Mesothelial cell of epicardium (in vitro differentiated cells): ENCODE measurements at places on chromosomes 5 and 9. TPM values are rescaled to one million over a fixed set of nuclear protein-coding genes. Genes with fewer than 3 reads are reported as not detected.

DNA sequence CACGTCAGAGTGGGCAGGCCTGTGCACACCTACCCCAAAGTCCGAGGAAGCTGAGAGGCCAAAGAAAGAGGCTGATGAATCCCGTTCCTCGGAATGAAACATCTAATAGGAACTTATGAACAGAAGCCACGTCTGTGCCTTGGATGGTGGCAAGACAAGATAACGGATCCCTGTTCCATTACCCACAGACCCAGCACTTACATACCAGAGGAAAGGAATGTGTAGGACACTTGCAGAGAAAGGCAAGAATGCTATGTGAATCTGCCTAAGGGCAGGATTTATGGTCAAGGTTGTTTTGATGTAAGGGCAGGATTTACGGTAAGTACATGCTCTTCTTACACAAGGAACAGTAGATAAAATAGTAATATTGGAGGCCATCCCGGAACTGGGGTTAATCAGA lies 93.2 kb downstream of the WDR41 start:
- H3K27me3 ChIP-seq: no peaks in the 10 kb centered on the region
- peaks cover 36% of the 10 kb centered on the region for H3K4me1 ChIP-seq
- H3K4me3 ChIP-seq: no peak overlapping the region
- H3K36me3 ChIP-seq: no peaks in the 10 kb centered on the region
- no peak for DNase-seq

- no peaks in the 10 kb centered on the region for H3K27me3 ChIP-seq
- DNase-seq: no peak
- H3K4me1 ChIP-seq: peaks cover 21% of the 10 kb centered on the region
- H3K36me3 ChIP-seq: peaks cover 3% of the 10 kb centered on the region
Observed at GRCh38 chr9:126439402-126439765, 112.8 kb downstream of the MVB12B start.

DNA sequence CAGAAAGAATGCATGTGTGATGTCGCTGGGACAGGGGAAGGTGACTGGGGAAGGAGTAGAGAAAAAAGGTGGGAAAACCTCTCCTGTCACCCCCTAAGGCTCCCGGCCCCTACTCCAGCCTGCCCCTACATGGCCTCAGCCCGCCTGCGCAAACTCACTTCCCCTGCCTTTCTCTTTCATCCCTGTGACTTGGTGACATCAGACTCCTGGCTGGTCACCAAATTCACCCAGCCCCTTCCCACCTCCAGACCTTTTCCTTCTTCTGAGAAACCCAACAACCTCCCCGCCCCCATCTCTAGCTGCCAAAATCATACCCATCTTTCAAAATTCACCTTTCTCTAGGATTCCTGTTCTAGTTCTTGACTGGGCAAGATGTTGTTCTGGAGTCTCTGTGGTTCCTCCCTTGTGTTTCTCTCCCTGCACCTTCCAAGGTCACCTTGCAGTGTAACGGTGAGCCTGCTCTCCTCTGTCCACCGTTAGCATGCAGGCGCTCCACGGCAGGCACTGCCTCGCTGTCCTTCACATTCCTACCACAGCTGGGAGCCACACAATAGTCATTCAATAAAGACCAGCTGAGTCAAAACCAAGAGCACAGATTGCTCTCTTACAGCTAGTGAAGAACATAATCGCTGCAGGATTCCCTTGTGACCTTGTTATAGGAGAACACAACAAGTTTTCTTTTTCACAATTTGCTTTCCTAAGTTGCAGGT lies 134.5 kb downstream of the FANCC start:
- no peak for DNase-seq
- no peak overlapping the region for H3K4me3 ChIP-seq
- no peaks in the 10 kb centered on the region for H3K27me3 ChIP-seq
- H3K36me3 ChIP-seq: no peaks in the 10 kb centered on the region
- H3K4me1 ChIP-seq: peaks cover 7% of the 10 kb centered on the region

- H3K27me3 ChIP-seq: no peaks in the 10 kb centered on the region
- H3K4me1 ChIP-seq: peaks cover 7% of the 10 kb centered on the region
- H3K4me3 ChIP-seq: no peak overlapping the region
- H3K36me3 ChIP-seq: no peaks in the 10 kb centered on the region
- H3K27ac ChIP-seq: no peak overlapping the region
Observed at GRCh38 chr5:162410365-162410764, 342.8 kb downstream of the GABRG2 start.

GRCh38 chr9:123232332-123232731 lies 36.1 kb downstream of the STRBP start:
- peaks cover 4% of the 10 kb centered on the region for H3K27me3 ChIP-seq
- peaks cover 33% of the 10 kb centered on the region for H3K4me1 ChIP-seq
- no peak overlapping the region for H3K4me3 ChIP-seq
- peaks cover 1% of the 10 kb centered on the region for H3K36me3 ChIP-seq
- H3K27ac ChIP-seq: peak overlapping the region; percentile 58
- DNase-seq: no peak

DNA sequence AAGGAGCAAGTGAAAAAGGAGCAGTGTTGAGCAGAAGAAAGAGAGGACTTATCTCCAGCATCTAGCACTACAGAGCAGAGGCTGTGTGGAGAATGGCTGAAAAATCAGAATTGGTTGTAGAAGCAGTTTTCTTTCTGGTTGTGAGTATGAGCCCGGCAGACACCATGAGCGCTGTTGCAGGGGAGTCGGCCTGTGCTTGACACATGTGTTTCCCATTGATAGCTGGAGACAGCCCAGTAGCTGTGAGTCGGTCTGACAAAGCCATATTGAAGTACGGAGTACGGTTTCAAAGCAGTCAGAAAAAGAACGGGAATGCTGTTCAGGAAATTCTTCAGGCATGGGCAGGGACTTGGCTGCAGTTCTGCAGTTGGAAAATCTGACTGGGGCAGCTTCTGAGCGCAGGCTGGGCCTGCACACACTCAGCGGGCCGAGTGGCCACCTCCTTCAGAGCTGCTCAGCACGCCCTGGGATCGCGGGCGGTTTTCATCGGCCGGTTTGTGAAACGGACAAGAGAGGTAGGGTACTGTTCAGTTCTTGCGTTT lies at the start of gene SGCD:
SGCD (plus strand) TSS at position 447 of the 542 bp plus-strand sequence.
- H3K27me3 ChIP-seq: peaks cover 9% of the 10 kb centered on the region
- peaks cover 19% of the 10 kb centered on the region for H3K4me1 ChIP-seq
- no peaks in the 10 kb centered on the region for H3K36me3 ChIP-seq
- H3K4me3 ChIP-seq: peak within 1 kb of the TSS; percentile 64
- peak; percentile 51 for DNase-seq

DNA sequence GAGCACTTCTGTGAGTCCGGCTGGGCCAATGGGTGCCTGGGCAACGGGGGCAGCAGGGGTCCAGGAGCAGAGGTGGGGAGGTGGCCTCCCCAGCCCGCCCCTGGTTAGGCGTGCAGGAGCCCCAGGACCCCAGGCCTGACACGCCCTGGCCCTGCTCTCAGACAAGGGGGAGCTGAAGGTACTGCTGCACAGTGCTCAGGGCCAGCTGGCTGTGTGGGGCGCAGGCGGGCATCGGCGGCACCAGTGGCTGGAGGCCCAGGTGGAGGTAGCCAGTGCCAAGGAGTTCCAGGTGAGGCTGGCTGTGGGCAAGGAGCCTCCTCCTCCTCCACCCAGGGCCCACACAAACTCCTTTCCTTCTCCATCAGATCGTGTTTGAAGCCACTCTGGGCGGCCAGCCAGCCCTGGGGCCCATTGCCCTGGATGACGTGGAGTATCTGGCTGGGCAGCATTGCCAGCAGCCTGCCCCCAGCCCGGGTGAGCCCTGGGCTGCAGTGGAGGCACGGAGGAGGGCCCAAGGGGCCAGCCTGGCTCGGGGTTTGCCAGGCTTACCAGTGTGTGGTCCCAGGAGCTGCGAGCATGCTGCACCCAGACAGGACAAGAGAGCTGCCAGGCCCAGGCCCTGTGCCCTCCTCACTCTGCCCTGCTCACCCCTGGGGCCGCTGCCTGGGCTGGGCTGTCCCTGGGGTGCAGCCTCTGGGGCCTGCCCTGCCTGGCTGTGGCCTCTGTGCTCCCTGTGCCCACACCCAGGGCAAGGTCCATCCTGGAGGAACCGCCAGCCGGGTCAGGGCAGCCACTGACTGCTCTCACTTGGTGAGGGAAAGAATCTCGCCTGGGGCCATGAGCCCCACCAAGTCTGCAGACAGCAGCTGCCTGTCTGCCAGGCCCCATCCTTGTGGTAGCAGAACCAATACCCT lies 7.0 kb downstream of the MAMDC4 start:
- no peaks in the 10 kb centered on the region for H3K27me3 ChIP-seq
- no peaks in the 10 kb centered on the region for H3K4me1 ChIP-seq
- H3K36me3 ChIP-seq: peaks cover 4% of the 10 kb centered on the region
- DNase-seq: peak; percentile 14
- no peak overlapping the region for H3K4me3 ChIP-seq

DNA sequence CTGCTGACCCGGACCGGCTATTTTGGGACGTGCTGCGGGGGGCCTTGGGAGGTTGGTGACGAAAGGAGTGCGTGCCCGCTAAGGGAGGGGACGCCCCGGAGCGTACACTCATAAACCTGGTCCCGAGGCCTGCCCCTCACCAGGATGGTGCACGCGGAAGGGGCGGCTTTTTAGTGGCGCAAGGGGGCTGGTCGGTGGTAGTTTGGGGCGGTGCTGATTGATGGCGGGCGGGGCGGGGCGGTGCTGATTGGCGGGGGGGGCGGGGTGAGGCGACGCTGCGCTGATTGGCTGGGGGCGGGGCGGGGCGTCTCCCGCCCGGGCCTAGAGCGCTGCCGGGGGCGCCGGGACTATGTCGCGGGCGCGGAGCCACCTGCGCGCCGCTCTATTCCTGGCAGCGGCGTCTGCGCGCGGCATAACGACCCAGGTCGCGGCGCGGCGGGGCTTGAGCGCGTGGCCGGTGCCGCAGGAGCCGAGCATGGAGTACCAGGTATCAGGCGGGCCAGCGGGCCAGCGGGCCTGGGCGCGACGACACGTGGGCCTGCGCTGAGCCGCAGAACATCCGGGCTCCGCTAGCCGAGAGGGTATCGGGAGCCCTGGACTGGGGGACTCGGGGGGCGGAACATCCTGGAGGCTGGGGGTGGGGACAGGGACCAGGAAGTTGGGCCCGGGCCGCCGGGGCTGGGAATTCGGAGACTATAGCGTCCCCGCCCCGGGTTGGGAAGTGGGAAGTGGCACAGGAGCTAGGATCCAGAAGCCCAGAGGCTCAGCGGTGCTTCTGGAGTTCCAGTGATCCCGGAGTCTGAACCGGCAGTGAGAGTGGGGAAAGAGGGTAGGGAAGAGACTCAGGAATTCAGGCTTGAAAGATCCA lies at the start of gene FPGS:
FPGS (plus strand) TSS at position 307 of the 868 bp plus-strand sequence; CDS start at position 350, 43 bp downstream.
- DNase-seq: peak; percentile 68
- H3K27me3 ChIP-seq: no peaks in the 10 kb centered on the region
- H3K36me3 ChIP-seq: peaks cover 8% of the 10 kb centered on the region
- peaks cover 14% of the 10 kb centered on the region for H3K4me1 ChIP-seq

- H3K27ac ChIP-seq: no peak overlapping the region
- H3K36me3 ChIP-seq: no peaks in the 10 kb centered on the region
- no peaks in the 10 kb centered on the region for H3K27me3 ChIP-seq
- peaks cover 69% of the 10 kb centered on the region for H3K4me1 ChIP-seq
- H3K4me3 ChIP-seq: no peak overlapping the region
Observed at GRCh38 chr5:41785061-41785460, 85.2 kb downstream of the OXCT1 start.

DNA sequence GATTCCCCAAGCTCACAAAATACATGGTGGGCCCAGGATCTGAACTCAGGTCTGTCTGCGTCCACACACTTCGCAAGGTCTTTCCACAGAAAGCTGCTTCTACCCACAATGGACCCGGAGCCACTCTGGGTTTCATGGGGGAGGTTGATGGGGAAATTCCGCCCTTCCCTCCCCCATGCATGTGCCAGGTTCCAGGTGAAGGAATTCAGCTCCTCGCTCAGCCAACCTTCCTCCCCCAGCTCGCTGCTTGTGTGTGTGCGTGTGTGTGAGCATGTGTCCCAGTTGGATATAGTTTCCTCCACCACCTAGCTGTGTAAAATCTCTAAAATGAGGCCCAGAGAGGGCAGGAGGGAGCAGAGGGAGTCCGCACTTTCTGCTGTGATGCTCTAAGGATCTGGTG lies 1.0 kb downstream of the PTGS1 start:
- no peaks in the 10 kb centered on the region for H3K36me3 ChIP-seq
- no peak overlapping the region for H3K4me3 ChIP-seq
- no peak overlapping the region for H3K27ac ChIP-seq

DNA sequence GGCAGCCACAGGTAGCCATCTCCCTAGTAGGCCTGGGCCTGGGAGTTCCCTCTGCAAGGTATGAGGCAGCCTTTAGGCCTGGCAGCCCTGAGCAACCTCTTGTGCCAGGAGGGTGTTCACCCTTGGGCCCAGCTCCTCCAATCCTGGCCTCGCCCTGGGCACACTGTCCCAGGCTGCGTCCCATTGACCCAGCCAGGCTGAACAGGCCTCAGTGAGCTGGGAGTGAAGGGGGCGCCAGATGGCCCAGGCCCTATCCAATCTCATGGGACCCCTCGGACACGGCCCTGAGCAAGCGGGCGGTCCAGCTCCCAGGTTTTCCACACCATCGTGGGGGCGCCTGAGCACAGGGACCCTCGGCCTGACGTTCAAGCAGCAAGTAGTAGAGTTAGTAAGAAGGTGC lies 14.5 kb downstream of the SH3GLB2 start:
- peaks cover 13% of the 10 kb centered on the region for H3K36me3 ChIP-seq
- H3K4me3 ChIP-seq: no peak overlapping the region
- no peak overlapping the region for H3K27ac ChIP-seq
- H3K27me3 ChIP-seq: no peaks in the 10 kb centered on the region

DNA sequence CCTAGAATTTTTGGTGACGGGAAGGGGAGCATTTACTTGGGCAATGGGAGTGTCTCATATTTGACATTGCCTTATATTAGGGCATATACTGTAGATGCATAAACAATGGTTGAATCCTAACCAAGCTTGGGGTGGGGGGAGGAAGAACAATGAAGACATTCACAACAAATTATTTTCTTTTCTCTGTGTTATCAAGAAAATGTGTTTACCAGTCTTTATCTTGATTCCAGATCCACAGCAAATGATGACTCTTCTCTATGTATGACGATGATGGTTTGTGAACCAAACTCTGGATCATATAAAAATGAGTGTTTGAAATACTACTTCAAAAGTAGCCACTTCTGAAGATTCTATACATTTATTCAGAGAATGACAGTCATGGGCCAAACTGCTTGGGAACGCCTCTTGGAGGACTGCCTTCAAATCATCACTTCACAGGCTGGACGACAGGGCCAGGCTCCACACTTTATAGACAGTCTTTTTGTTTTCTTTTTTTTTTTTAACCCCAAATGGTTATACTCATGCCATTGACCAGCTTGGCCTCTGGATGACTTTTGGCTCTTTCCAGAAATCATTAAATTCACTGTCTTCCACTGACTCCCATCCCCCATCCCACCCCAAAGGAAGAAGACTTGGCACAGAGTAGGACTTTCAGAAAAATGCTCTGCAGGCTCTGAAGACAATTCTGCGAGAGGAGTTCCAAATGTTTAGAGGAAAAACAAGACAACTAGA lies 123.8 kb upstream of the LIFR start:
- H3K27ac ChIP-seq: no peak overlapping the region
- no peaks in the 10 kb centered on the region for H3K27me3 ChIP-seq
- DNase-seq: no peak
- no peak overlapping the region for H3K4me3 ChIP-seq

- H3K36me3 ChIP-seq: peaks cover under 1% of the 10 kb centered on the region
- no peaks in the 10 kb centered on the region for H3K27me3 ChIP-seq
- H3K27ac ChIP-seq: peak overlapping the region; percentile 90
Observed at GRCh38 chr9:77495834-77496671, 152.1 kb downstream of the GNA14 start.

The RGS14 gene
- 13.5 to 16.1 TPM (median 14.1 TPM) in 3 replicates for total RNA-seq

The NEUROG1 gene
- total RNA-seq: not detected in 3 replicates

The GABRA1 gene
- not detected in 3 replicates for total RNA-seq

The HTR4 gene
- 0.27 to 0.41 TPM (median 0.33 TPM) in 3 replicates for total RNA-seq

The NDUFAF2 gene
- 19.8 to 21.3 TPM (median 20.6 TPM) in 3 replicates for total RNA-seq
